ENCODE measurements at places on chromosomes 3 and 15.

DNA sequence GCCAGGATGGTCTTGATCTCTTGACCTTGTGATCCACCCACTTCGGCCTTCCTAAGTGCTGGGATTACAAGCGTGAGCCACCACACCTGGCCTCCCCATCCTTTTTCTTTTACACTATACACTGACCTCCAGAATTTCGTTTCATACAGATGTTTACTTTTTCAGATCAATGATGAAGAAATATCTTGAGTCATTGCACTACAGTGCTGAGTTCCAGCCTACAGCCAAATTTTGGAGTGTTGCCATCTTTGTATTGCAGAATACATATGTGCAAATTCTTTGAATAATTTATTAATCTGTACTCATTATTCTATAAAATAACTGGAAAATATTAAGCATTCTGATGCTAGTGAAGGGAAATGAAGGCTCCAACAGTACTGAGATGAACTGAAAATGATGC, 12.5 kb downstream of the ZPLD1 start:
- peak; percentile 36 for DNase-seq

DNA sequence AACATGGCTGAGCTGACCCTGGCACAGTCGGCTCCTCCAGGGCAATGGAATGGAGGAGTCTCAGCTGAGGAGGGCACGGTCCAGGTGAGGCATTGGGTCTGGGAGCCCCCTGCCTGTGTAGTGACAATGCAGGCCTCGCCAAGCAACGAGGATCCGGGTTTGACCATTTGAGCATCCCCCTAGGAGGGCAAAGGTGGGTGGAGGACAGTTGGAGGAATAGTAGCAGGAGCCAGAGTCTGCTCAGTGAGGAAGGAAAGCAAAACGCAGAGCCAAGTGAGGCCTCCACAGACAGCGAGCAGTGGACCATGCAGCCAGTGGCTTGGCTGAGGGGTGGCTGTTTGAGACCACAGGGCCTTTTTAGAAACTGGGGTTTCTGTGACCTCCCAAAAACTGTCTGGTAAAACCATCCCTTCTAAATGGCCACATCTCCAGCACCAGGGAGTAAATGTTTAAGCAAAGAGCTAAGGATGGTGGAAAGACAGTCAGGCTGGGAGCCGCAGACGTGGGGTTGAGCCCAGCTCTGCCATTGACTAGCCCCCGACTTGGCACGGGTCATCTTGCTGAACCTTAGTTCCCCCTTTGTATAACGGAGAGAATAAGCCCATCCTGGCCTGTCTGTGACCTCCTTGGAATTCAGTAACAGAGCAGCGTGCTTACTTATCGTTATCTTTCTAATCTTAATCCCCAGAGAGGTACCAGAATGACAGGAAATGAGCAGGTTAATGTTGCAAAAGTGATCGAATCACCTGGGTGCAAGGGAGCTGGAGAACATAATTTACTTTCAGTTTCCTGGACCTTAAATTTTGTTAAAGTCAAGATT, 46.8 kb downstream of the CMTM6 start:
- DNase-seq = no peak

- peak; percentile 29 for DNase-seq
These were observed 31.7 kb downstream of the PLSCR4 start for GRCh38 chr3:146218880-146219866.

DNA sequence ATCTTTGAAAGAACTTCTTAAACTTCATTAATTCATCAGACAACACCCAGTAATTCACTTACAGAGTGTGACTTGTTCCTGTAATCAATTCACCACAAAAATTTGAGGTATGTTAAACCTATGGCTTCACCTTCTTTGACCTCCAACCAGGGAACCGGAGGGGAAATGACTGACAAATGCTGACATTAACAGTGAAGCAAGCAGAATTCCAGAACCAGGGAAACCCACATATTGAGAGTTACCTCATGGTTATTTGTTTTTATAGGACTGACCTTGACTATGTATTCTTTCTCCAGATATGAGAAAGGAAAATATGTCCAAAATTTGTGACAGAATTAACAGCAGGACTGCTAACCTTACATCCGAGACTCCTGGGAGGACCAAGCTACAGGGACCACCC, 2.7 kb downstream of the P3H2 start:
- DNase-seq = peak; percentile 73

GRCh38 chr3:179991883-179992282, 44.9 kb downstream of the PEX5L start:
- peak; percentile 4 for DNase-seq

DNA sequence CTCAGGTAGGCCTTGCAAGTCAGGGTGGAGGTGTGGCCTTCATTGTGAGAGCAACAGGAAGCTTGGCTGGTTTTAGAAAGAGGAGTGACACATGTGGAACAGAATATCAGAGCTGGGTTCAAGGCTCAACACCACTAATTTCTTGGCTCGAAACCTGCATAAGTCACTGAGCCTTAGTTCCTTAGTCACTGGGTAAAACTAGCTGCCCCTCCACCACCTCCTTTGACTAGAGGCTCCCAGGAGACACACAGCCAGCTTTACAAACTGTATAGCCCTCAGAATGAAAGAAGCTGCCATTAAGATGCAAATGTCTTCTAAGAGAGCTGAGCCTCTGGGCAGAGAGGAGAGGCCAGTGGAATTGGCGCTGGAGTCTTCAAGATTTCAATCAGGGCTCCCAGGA, 67.7 kb downstream of the CERS3 start:
- DNase-seq = no peak

GRCh38 chr3:108527109-108527508, 16.7 kb upstream of the MYH15 start:
- no peak for DNase-seq

DNA sequence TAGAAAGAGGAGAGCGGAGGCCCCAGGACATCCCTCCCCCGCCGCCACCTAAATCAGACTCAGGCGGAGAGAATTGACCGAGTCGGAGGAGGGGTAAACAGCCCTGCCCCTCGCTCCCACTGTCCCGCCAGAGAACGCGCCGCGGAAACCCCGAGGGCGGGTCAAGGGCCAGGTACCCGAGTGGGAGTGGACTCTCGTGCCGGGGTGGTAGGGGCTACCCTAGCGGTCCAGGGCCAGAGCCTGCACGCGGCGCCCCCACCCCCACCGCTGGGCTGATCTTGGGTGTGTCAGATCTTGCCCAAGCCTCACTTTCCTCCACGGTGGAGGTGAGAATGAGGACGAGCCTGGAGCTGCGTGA, 19.0 kb downstream of the SPATA12 start:
- no peak for DNase-seq

GRCh38 chr3:178676942-178677790, 140.9 kb downstream of the KCNMB2 start:
- no peak for DNase-seq

GRCh38 chr3:116067326-116067725, 378.0 kb downstream of the LSAMP start:
- no peak for DNase-seq

GRCh38 chr15:41969851-41970431, 2.4 kb downstream of the EHD4 start:
- no peak for DNase-seq

DNA sequence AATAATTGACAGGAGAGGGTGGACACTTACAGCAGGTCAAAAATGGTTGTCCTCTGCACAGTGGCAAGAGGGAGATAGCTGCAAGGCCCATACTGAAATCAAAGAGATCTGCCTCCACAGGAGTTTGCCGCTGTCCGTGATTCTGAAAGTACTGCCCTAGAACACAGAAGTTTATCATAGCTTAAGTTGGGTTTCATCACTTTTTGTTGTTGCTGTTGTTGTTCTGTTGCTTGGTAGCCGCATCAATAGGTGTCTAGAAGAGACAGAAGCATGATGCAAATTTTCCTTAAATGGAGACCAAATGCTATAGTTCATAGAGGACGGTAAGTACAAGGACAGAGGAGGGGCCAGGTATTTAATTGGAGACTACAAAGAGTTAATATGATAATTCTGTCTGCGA, 120.0 kb upstream of the MRPL3 start:
- no peak for DNase-seq

DNA sequence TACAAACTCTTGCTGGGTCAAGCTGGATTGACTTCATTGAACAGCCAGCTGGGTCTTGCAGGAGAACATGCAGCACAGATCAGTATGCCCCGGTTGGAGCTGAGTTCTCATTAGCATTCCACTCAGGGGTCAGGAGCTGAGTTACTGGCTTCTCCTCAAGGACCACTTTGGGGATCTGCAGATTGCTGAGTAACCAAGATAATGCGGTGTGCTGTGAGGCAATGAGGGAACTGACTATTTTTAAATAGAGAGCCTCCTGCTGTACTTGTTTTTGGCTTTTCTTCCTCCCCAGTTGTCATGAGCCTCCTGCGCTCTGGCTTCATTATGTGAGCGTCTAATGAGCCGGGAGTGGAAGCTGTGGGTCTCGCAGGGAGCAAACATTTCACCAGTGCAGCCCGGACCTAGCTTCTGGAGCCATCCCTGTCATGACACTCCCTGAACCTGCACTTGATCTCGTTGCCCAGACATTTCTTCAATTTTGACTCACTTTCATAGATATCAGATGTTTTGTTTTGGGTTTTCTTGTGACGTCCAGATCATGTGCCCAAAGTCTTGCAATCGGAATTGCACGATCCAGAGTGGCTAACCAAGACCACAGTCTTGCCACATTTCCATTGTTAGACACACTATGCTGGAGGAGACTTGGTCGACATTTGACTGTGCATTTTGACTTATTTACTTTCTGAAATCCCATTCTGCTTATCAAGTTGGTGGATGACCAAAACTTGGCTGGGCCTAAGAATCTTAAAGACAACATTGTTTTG, 327.2 kb downstream of the LRTM1 start:
- DNase-seq = no peak

DNA sequence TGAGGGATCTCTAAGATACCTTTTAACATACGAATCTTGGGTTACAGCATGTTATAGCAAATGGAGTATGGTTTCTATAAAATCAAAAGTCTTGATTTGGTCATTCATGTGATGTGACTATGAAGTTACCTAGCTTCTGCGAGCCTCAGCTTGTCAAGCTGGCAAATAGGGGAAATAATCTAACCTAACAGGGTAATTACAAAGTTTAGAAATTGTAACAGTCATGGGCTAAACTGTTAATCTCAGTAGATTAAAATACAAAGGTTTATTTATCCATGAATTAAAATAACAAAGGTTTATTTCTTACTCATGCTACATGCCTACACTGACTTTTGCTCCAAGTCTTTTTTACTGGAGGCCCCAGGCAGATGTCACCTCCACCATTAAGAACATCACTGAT, 359.1 kb downstream of the CLSTN2 start:
- no peak for DNase-seq

DNA sequence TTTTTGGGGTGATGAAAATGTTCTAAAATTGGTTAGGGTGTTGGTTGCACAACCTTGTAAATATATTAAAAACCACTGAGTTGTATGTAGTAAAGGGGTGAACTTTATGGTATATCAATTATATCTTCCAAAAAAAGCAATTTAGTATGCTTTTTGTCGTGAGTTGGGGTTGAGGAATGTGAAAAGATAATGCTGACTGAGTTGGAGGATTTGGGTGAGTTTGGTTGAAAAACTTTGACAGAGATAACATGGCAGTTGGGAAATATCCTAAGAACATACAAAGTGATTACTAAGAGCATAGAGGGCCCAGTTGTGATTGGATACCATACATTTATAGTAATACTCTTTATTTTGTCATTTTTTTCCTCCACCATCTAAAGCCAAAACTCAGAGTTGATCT, 33.6 kb downstream of the HMG20A start:
- DNase-seq = no peak

- no peak for DNase-seq
These were observed 46.8 kb downstream of the DMXL2 start for GRCh38 chr15:51575775-51576174.

DNA sequence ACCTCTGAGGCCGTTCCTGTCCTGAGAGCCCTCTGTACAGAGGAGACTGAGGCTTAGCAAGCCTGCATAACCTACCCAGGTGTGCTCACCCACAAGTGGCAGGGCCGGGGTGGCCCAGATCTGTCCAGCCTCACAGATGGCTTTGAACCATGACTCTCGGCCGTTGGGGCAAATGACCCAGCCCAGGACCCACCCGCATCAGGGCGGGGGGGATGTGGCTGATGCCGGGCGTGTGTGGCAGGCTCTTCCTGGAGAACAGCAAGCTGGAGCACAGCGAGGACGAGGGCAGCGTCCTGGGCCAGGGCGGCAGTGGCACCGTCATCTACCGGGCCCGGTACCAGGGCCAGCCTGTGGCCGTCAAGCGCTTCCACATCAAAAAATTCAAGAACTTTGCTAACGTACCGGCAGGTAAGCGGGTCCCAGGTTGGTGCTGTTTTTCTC, 133.5 kb downstream of the LRRK1 start:
- no peak for DNase-seq

GRCh38 chr15:63049783-63050371, 7.3 kb downstream of the TPM1 start:
- peak; percentile 34 for DNase-seq

DNA sequence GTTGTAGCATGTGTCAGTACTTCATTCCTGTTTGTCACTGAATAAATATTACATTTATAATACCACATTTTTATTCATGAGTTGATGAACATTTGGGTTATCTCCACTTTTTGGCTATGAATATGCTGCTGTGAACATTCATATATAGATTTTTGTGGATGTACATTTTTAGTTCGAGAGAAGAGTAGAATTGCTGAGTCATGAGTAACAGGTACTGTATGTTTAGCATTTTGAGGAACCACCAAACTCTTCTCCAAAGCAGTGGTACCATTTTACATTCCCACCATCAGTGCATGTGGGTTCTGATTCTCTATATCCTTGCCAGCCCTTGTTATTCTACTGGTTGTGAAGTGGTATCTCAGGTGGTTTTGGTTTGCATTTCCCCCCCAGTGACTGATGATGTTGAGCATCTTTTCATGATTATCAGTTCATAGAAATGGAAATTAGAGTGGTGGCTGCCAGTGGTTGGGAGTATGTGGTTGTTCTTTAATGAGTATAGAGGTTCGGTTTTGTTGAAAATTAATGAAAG, 59.6 kb downstream of the CCDC66 start:
- DNase-seq = no peak

GRCh38 chr15:25866874-25867273, 3.7 kb upstream of the ATP10A start:
- no peak for DNase-seq

DNA sequence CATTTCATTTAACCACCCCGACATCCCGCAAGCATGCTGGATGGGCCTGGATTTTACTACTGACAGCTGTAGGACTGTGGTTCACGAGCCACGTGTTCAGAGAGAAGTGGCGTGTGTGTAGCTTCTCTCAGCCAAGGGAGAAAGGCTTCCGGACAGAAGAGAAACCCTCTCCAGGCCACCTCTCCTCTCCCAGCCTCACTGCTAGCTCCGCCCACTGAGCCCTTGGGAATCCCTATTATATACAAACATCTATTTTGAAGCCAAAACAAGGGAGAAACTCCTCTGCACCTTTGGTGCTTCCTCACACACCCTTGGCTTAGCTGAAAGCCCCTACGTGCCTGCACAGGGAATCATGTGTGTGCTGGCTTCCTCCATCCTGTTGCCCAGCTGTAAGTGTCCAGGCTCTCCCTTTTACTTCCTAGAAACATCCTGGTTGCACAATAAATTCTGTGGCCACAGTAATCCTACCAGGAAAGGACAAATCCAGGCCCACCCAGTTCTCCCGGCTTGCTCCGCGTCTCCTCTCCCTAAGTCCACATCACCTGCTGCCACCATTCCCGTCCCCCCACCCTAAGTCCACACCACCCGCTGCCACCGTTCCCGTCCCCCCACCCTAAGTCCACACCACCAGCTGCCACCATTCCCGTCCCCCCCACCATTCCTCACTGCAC, 30.5 kb downstream of the PCSK6 start:
- no peak for DNase-seq

Data from fibroblast of upper back skin (primary cell).